Right lung (tissue), 10 donors: ENCODE measurements at places on chromosomes 11 and 22. TPM values are rescaled to one million over a fixed set of nuclear protein-coding genes. Genes with fewer than 3 reads are reported as not detected.
A peak's percentile ranks its signal among the peaks of the same experiment; 100 is the strongest.

GRCh38 chr11:22554221-22554620 lies 71.4 kb downstream of the FANCF start:
- no peak for DNase-seq

- DNase-seq = no peak
Measured at GRCh38 chr11:1404461-1405185, 14.9 kb downstream of the BRSK2 start.

DNA sequence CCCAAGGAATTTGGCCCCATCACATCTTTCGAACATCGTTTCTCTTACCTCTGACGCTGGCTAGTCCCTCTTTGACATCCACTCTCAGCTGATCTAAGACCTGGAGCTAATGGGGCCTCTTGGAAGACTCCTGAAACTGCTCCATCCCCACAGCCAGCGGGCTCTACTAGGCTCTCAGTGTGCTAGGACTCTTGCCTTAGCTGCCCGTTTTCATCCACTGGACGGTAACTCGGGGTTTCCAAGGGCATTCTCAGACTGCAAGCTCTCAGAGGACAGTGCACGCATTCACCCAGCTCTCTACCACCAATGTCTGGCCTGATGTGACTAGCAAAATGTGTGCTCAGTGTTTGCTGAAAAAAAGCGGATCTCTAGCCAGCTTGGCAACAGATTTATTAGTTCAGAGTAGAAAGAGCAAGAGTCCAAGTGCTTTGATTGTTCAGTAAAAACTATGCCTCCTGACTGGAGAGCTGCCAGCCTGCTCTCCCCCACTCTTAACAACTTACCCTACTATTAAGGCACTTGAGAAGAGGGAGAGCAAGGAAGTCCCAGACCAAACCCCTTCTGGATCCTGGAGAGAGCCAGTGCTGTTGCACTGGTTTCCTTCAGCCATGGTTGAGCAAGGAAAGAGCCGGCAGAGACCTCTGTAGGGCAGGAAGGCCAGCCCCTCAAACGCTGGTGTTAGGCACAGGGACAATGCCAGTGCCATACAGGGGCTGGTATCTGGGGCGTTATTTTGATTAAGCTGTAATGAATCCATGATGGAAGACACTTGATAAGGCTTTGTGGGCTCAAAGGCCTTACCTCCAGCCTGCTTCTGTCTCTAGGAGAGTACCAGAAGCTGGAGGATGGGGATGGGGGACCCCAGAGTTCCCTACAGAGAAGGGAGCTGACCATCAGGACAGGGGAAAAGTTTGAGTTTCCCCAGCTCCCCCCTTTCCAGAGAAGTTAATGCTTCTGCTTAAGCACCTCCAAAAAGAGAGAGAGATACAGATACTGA lies 9.2 kb downstream of the RELA start:
- DNase-seq = peak; percentile 63

DNA sequence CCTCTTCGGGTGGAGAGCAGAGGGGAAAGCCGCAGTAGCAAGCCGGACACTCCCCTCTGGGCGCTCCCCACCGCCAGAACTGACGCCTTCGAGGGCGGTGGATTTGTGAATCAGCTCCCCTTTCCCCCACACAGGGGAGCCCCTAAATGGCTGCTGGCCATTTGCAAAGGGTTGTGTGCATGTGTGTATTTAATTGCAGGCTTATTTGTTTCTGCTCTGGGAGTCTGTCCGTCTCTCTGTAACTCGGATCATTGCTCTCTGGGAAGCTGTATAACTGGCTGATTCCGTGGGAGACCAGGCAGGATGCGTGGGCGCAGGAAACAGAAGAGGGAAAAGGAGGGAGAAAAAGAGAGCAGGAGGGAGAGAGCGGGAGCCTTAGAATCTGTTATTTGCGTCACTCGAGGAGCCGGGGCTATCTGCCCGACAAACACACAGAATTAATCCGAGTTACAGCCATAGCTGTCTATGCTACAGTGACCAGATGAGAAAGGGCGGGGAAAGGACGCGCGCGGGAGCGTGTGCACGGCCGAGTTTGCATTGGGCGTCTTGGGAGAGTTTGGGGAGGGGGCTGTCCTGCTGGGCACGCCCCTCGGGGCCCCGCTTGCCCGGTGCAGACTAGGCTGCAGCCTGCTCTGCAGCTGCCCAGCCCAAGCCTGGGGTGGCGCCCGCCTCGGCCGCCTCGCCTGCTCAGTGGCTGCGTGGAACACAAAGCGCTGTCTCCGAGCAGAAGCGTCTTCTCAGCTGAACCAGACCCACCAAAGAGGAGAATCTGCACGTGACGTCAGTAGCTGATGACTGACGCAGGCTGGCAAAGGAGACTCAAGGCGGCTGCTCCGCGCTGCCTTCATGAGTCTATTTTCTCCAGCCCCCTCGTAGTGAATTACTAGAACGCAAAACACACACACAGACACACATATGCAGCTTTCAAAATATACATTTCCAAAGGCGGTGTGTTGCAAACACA lies 105.3 kb upstream of the HSD17B12 start:
- no peak for DNase-seq

GRCh38 chr11:102361086-102362031 lies 14.3 kb downstream of the BIRC2 start:
- DNase-seq = no peak

GRCh38 chr11:11770296-11770695 lies 71.5 kb upstream of the USP47 start:
- no peak for DNase-seq

DNA sequence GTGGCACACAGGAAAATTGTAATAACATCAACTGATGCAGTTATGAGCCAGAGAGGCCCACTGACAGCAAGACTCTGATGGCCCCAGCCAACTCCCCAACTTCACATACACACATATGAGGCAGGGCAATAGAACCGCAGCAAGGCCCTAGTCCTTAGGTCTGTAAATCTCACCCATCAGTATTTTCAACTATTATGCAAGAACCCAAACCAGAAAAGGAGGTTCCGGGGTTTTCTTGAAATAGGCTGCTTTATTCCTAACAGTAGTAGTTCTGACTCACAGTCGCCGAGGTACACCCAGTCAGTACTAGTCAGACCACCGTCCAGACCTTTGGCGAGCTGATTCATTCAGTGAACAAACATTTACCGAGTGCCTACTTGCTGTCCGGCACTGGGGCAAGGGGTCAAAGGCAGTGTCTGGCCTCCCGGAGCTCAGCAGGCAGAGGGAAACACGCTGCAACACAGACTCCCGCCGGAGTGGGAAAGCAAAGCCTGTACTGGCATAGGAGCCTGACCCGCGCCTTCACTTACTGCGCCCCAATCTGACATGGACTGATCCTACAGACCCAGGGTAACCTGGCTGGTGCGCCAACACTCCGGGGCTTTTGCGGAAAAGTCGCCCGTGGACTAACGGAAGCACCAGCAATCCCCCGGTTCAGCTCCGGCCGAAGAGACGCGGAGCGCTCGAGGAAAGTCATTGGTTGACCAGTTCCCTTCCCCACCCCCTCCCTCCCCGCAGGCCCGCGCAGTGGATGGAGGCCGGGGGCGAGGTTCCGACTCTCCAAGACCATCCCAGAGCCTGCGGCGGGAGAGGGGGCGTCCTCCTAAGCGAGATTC lies 1.3 kb downstream of the PLEKHA7 start:
- peak; percentile 18 for DNase-seq

DNA sequence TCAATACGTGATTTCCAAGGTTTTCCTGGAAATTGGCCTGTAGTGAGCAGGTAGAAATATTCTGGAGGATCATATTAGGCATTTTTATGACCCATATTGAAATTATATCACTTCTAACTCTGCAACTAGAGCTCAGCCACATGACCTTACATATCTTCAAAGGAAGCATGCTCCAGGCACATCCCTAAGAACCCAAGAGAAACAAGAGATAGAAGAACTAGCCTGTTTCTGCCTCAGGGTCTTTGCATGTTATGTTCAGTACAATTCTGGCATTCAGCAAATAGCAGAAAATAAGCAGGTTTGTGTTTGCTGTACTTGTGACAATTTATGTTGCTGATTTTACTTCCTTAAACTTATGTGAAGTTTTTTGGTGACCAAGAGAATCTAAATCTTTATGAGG lies 663.7 kb upstream of the ANO5 start:
- no peak for DNase-seq

Gene TPBGL
- 0.29 TPM for polyA plus RNA-seq

Gene NNMT
- 1.1 TPM for polyA plus RNA-seq

Gene FAR1
- 113 TPM for polyA plus RNA-seq
